Activated B cell treated with CpG ODN at 0.5 μM for 24 hours (primary cell): ENCODE measurements at places on chromosomes 13 and 19. TPM values are rescaled to one million over a fixed set of nuclear protein-coding genes. Genes with fewer than 3 reads are reported as not detected.

GRCh38 chr13:102538938-102539337, 57.8 kb upstream of the TPP2 start:
- DNase-seq, result no peak

GRCh38 chr19:41443813-41444455, 978 bp downstream of the ERICH4 start:
- DNase-seq, result no peak

DNA sequence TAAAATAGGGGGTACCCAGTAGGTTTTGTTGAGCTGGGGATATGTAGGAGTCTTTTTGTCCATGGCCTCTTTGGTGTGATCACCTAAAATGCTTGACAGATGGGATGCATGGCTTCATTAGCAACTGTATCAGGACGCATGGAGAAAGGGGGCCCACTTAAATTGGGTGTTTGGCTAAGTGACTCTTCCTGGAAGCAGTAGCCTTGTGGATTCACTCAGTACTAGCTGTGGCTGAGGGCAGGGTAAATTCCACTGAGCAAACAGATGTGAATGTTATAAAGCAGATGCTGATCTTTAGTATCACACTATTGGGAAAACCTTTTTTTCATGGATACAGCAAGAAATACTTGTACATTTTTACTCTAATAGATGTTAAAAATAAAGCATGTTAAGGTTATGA, 140.0 kb downstream of the FGF14 start:
- no peak for DNase-seq

DNA sequence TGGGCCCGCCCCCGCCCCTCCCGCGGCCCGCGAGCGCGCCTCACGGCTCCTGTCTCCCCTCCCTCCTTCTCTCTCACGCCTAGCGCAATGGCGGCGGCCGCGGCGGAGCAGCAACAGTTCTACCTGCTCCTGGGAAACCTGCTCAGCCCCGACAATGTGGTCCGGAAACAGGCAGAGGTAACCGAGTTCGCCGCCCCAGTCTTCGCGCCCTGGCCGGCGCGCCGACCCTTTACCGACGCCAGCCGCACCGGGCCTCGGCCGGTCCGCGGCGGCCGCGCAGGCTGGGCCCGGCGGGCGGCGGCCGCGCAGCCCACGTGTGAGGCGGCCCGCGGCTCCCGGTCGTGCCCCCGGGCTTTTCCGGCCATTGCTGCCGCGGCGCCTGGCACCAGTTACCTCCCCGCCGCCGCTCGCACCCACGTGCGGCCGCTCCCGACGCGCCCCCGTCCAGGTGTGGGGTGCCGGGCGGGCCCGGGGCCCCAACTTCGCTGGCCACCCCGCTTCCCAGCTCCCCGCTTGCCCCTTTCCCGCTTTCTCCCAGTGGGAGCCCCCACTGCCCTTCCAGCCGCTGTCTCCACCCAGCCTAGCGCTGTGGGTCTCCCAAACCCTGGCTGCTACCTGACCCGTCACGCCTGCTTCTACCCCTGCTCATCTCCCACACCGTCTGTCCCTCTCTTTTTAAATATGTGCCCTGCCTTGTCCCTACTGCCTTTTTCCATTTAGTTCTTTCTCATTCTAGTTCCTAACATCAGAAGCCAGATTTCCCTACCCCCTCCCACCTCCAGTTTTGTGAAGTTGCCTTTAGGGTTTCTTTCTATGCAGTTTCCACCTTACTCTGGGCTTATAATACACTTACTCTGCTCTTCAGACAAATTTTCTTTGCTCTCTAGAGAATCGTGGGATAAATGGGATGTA, 23.4 kb downstream of the IPO5 start:
- no peak for DNase-seq

GRCh38 chr13:76036176-76036575, 400.0 kb downstream of the LMO7 start:
- no peak for DNase-seq

Gene ATP8A2
- total RNA-seq, result not detected in 2 replicates

Gene IL17D
- total RNA-seq, result not detected in 2 replicates

DNA sequence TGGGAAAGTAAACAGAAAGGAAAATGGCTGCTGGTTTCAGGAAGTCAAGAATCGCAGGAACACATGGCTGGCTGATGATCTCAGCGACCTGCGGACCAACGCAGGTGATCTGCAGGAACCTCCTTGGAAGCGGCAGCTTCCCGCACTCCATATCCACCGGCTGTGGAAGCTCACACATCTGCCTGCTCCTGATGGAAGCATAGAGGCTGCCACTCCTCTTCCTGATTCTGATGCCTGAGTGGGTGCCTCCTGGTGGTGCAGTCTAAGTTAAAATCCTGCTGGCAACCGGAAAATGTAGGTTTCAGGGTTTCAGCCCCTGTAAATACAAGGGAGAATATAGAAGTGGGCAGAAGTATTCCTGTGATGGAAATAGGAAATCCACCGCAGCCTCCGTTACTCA, 75.5 kb downstream of the TNFSF13B start:
- DNase-seq, result no peak

DNA sequence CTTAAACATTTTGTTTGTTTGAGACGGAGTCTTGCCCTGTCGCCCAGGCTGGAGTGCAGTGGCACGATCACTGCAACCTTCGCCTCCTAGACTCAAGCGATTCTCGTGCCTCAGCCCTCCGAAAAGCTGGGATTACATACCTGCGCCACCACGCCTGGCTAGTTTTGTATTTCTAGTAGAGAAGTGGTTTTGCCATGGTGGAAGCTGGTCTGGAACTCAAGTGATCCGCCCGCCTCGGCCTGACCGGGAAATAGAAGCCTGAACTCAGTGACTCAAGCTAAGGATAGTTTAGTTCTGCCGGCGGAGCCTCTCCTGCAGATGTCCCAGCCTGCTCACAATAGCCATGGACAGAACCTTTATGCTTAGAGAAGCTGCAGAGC, 53.0 kb upstream of the ZNF254 start:
- peak; percentile 23 for DNase-seq

Gene COQ8B
- total RNA-seq, result 34.4 and 38.5 TPM in 2 replicates

DNA sequence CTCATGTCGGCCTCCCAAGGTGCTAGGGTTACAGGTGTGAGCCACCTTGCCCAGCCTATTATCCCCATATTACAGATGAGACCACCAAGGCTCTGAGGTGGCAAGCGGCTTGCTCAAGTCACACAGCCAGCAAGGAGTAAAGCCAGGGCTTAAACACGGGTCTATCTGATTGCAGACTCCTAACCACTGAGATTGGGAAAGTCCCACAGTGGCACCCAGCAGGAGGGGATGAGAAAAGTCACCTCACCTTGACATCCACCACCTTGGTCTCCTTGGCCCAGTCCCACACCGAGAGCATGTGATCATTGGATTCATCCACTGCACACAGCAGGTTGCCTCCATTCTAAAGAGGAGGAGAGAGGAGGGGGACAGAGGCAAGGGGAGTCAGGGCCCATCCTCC, 9.5 kb downstream of the EML2 start:
- DNase-seq, result no peak

GRCh38 chr13:24764276-24764630, 284 bp downstream of the RNF17 start:
- DNase-seq, result no peak

Gene NMRK2
- not detected in 2 replicates for total RNA-seq
